ENCODE measurements at places on chromosomes 2 and 18.

- no peak for DNase-seq
These were observed 34.4 kb downstream of the ACYP2 start for GRCh38 chr2:54149638-54150441.

DNA sequence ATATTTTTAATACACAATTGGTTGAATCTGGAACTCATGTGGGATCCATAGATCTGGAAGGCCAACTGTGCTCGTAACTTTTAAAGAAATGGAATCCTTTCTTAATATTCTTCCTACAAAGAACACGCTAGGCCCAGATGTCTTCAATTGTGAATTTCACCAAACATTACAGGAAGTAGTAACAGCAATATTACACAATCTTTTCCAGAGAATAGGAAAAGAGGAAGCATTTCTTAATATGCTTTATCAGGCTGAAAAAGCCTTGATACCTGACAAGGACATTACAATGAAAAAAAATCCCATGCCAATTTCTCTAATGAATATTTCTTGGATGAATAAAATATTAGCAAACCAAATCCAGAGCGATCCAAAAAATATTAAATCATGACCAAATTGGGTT lies 80.3 kb upstream of the HAAO start:
- no peak for DNase-seq

DNA sequence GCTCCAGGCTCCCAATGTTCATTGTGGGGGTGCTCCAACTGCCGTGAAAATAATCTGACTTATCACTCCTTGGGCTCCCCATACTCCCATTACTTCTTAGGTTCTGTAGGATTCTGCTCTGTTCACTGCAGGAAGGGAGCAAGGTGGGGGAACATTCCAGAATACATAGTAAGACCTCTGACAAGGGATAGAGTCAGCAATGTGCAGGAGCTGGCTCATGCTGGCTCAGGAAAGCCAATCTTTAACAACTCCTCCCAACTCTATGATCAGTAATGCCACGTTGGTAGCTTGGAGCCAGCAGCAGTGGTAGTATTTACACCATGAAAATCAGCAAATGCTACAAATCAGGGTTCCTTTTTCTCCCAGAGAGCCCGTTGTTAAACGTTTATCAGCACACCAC lies 44.4 kb downstream of the FECH start:
- no peak for DNase-seq

GRCh38 chr18:57846258-57846657 lies 43.1 kb upstream of the ATP8B1 start:
- DNase-seq: no peak

GRCh38 chr2:129400826-129401225 lies 578.6 kb upstream of the RAB6C start:
- no peak for DNase-seq

DNA sequence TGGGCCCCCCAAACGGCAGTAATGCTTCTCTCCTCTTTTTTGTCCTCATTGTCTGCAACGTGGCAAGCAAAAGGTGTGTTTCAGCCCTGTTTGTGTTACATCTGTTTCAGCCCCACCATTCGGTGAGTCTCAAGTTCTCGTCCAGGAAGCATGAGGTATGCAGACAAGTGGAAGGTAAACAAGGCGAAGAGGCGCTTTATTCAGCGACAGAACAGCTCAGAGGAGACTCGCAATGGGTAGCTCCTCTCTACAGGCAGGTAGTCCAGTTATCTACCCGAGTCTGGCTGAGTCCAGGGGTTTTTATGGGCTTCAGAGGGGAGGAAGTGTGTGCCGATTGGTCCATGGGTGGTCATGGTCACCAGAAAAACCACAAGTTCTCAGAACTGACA lies 733.4 kb upstream of the CDH7 start:
- no peak for DNase-seq

- no peak for DNase-seq
These were observed 150.9 kb downstream of the ATAD2B start for GRCh38 chr2:23776021-23776420.

GRCh38 chr2:205564346-205565141 lies 117.8 kb upstream of the NRP2 start:
- no peak for DNase-seq
